Activated naive CD4-positive, alpha-beta T cell treated with anti-CD3 and anti-CD28 coated beads for 36 hours (primary cell): ENCODE measurements at places on chromosomes 3 and 15. TPM values are rescaled to one million over a fixed set of nuclear protein-coding genes. Genes with fewer than 3 reads are reported as not detected.

The RFX7 gene
- total RNA-seq, result 26.6 TPM

The GOLGA6C gene
- not detected for total RNA-seq

The SPESP1 gene
- total RNA-seq, result 0.47 TPM

The FAM227B gene
- total RNA-seq, result 2.0 TPM

The GOLGA8S gene
- not detected for total RNA-seq

The RASGRP1 gene
- 44.9 TPM for total RNA-seq

The ACSBG1 gene
- not detected for total RNA-seq

The WDR93 gene
- total RNA-seq, result not detected

The CFAP20DC gene
- 2.4 TPM for total RNA-seq

The DUOX2 gene
- total RNA-seq, result not detected

The GPR149 gene
- not detected for total RNA-seq

The CACNA2D3 gene
- not detected for total RNA-seq

The TMEM45A gene
- 0.21 TPM for total RNA-seq

The SPSB4 gene
- total RNA-seq, result not detected

The CNBP gene
- 490 TPM for total RNA-seq

The TTLL13 gene
- 0.15 TPM for total RNA-seq

The CFAP100 gene
- not detected for total RNA-seq
